Astrocyte (in vitro differentiated cells and primary cell): ENCODE measurements at places on chromosomes 1 and 21.

DNA sequence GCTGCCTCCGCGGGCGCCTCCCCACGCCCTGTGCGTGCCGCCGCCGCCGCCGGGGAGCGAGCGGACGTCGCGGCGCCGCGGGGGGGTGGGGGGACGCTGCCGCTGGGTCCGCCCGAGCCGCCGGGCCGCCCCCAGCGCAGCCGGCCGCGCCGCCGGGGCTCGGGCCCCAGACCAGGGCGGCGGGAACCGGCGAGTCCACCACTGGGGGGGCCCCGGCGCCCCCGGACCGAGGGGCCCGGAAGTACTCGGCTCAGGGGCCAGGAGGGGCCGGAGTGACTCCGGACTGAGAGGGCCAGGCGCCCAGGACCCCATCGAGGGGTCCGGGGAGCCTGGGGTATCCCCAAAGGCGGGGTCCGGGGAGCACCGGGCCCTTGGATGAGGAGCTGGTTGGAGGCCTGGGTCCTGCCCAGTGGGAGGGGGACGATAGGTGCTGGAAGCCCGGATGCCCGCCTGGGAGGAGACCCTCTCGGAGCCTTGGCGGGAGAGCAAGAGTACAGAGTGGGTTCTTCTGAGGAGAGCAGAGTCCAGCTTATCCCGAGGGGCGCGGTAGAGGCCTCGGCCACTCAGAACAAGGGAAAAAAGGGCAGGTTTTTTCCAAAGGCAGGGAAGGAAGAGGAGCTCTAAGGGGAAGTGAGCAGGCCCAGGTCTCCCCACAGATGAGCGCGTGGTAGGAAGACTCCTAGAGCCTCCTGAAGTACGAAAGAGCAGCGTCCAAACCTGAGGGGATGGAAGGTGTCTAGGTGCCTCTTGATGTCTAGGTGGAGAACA, 556 bp downstream of the GMEB1 start:
- no peaks in the 10 kb centered on the region for H3K36me3 ChIP-seq
- no peaks in the 10 kb centered on the region for H3K27me3 ChIP-seq

- no peaks in the 10 kb centered on the region for H3K4me1 ChIP-seq
- H3K36me3 ChIP-seq, result no peaks in the 10 kb centered on the region
- peaks cover 24% of the 10 kb centered on the region for H3K27me3 ChIP-seq
- no peak overlapping the region for H3K4me3 ChIP-seq
- no peak for DNase-seq
These were observed 1.2 kb downstream of the HJV start for GRCh38 chr1:146020058-146021049.

DNA sequence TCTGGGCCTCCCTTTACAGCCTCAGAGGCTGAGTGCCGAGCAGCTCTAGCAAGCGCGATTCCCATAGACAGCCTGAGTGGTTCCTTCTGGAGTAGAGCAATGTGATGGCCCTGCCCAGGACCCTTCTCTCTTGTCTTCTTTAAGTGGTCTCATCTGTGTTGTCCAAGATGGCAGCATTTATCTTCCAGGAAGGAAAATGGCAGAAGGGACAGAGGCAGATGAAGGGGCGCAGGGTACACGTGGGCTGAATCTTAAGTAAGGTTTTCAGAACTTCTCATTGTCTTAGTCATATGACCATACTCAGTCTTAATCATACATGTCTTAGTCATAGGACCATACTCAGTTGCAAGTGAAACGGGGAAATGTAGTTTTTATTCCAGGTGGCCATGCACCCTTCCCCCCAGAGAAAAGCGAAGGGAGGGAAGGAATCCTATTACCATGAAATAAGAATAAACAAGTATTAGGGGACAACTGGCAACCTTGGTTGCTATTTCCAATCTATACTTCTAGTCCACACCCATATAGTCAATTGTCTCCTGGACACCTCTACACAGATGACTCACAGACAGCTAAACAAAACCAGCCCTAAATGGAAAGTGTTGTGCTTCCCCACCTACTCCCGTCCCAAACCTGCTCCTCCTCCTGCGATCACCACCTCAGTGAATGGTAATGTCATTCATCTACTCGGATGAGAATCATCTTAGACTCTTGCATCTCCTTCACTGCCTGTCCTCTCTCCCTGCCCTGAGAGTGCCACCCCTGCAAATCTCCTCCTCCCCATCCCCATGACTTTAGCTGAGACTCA, 13.3 kb downstream of the OVAAL start:
- peaks cover 14% of the 10 kb centered on the region for H3K4me1 ChIP-seq
- H3K27ac ChIP-seq, result peak overlapping the region; percentile 39
- H3K36me3 ChIP-seq, result no peaks in the 10 kb centered on the region
- no peak overlapping the region for H3K4me3 ChIP-seq
- DNase-seq, result peak; percentile 55
- H3K27me3 ChIP-seq, result no peaks in the 10 kb centered on the region

GRCh38 chr1:151024540-151025146, 11.7 kb upstream of the BNIPL start:
- peaks cover 5% of the 10 kb centered on the region for H3K4me1 ChIP-seq
- no peak overlapping the region for H3K27ac ChIP-seq
- H3K4me3 ChIP-seq, result no peak overlapping the region
- peaks cover 13% of the 10 kb centered on the region for H3K36me3 ChIP-seq
- no peaks in the 10 kb centered on the region for H3K27me3 ChIP-seq

GRCh38 chr1:110227774-110228173, 17.7 kb downstream of the KCNC4 start:
- no peaks in the 10 kb centered on the region for H3K36me3 ChIP-seq
- no peaks in the 10 kb centered on the region for H3K4me1 ChIP-seq
- H3K4me3 ChIP-seq, result no peak overlapping the region
- DNase-seq, result no peak

DNA sequence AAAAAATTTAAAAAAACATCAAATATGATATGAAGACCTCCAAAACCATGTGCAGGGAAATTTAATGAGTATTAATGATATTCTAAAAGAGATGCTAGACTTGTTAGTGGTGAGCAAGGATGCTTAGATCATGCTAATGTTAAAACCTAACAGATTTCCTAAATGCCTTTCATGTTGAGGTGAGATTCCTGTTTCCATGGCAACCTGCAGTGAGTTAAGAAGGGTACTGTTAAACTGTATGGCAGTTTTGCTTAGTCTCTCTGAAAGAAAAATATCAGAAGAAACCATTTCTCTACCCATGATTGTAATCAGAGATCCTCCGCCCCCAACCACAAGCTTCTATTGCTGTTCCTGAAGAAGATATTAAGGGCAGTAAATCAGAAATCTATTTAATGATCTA, 321.6 kb upstream of the LRRC7 start:
- H3K27me3 ChIP-seq, result no peaks in the 10 kb centered on the region
- no peaks in the 10 kb centered on the region for H3K4me1 ChIP-seq

DNA sequence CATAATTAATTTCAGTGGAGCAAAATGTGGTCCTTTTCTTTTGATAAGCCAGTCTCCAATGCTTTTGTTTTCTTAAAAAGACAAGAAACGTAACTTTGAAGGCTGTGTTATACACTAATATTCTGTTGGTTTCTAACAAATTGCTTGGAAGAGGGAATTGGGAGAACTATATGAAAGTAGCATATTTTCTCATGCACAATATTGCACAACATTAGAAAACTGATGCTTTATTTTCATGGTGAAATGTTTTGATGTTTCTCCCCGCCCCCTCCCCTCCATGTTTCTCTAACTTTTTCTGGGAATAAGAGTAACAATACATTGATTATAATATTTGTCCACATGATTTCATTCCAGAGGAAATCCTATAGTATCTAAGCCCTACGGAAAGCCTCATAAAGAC, 115.4 kb downstream of the OLFML2B start:
- no peaks in the 10 kb centered on the region for H3K27me3 ChIP-seq
- peaks cover 20% of the 10 kb centered on the region for H3K4me1 ChIP-seq
- no peak overlapping the region for H3K4me3 ChIP-seq
- DNase-seq, result no peak
- no peak overlapping the region for H3K27ac ChIP-seq

DNA sequence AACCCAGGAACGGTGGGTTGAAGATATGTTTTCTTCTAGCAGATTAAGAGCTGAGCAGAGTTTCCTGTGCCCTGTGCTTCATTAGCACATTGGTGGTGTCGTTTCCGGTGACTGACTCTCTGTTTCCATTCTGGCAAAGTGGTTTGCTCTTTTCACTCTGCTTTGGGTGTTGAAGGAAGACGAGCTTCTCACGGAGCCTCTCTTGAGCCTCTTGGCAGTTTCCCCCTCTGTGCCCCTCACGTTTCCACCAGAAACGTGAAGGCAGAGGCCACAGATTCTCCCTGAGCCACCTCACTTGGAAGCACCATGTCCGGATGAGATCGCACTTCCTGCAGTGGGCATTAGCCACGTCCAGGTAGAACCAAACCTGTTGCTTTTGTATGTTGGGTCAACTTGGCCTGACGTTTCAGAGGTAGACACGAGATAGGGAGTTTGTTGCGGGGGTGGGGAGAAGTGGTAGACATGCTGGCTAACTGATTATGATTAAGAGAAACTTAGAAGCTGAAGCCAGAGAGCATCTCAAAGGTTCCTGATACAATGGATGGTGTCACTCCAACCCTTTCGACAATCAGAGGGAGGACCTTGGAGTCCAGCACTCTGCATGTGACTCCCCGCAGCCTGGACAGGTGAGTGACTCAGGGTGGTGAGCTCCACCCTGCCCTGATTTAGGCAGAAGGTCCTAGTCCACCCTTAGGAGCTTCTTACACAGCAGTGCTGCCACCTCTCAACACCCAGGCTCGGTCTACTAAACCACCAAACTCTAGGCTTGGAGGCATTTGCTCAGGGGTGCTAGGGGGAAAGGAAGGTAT, at the start of gene LAX1:
Gene LAX1 (plus strand): TSS at position 155 of the 809 bp plus-strand sequence. CDS start 383 bp downstream, at position 538.
- no peak within 1 kb of the TSS for H3K4me3 ChIP-seq
- no peak for DNase-seq
- H3K27me3 ChIP-seq, result no peaks in the 10 kb centered on the region
- no peaks in the 10 kb centered on the region for H3K36me3 ChIP-seq
- H3K4me1 ChIP-seq, result no peaks in the 10 kb centered on the region

DNA sequence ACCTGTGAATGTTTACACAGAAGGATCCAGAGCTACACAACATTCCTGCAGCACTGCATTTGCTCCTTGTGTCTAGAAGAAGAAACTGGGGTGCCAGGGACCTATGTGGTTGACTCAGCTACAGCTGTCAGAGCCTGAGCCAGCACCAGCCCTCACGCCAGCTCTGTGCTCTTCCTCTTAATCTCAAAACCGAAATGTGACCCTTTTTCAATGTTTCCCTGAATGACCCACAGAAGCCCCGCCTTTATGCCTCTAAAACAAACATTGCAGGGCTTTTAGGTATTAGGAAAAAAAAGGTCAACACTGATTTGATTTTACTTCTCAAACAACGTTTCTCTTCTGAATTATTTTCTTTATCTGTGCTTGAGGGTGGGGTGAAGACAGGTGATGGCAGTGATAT, 260.5 kb downstream of the DYRK1A start:
- no peak for DNase-seq
- no peak overlapping the region for H3K27ac ChIP-seq
- H3K4me1 ChIP-seq, result no peaks in the 10 kb centered on the region
- H3K36me3 ChIP-seq, result no peaks in the 10 kb centered on the region
- peaks cover 5% of the 10 kb centered on the region for H3K27me3 ChIP-seq
